Breast epithelium (tissue), 4 donors: ENCODE measurements at places on chromosomes 1 and 21.

GRCh38 chr1:57831624-57832023 is 407.8 kb upstream of the DAB1 start:
- H3K36me3 ChIP-seq: no peaks in the 10 kb centered on the region
- no peak overlapping the region for H3K27ac ChIP-seq
- no peak overlapping the region for H3K4me3 ChIP-seq
- no peaks in the 10 kb centered on the region for H3K4me1 ChIP-seq
- H3K27me3 ChIP-seq: no peaks in the 10 kb centered on the region

DNA sequence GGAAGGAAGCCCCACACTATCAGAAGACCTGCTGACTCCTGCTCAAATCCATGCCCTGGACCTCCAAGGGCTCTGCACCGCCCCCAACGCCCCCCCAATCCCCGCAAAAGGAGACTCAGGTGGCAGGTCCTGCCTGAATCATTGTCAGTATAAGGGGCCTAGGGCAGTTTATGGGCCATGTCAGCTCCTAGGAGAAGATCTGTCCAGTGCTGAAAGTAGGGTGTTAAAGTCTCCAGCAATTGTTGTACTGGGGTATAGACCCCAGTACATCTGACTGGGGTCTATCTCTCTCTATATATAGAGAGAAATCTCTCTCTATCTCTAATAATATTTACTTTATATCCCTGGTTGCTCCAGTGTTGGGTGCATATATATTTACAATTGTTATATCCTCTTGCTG is 12.1 kb upstream of the OLIG2 start:
- H3K27ac ChIP-seq: no peak overlapping the region
- H3K4me3 ChIP-seq: no peak overlapping the region
- H3K27me3 ChIP-seq: no peaks in the 10 kb centered on the region
- H3K36me3 ChIP-seq: no peaks in the 10 kb centered on the region
- DNase-seq: no peak
- no peaks in the 10 kb centered on the region for H3K4me1 ChIP-seq

DNA sequence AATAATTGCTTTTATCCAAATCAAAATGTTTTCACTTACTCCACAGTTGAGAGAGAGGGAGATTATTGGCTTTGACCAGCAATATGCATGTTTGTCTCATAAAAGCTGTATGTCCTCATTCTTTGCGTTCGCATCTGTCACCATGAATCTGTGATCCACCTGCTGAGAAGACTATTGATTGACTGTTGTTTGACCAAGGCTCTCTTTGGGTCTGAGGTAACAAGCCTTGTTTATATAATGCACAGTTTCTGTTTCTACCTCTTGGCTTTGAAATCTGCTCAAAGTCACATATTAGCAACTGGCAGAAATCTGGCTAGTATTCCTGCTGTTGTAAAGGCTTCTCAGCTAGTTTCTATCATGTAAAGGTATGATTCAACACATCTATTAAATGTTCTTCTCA is 157.0 kb downstream of the LYPLAL1 start:
- H3K27ac ChIP-seq: no peak overlapping the region
- no peak for DNase-seq
- H3K36me3 ChIP-seq: no peaks in the 10 kb centered on the region
- no peaks in the 10 kb centered on the region for H3K4me1 ChIP-seq
- no peaks in the 10 kb centered on the region for H3K27me3 ChIP-seq
- H3K4me3 ChIP-seq: no peak overlapping the region

DNA sequence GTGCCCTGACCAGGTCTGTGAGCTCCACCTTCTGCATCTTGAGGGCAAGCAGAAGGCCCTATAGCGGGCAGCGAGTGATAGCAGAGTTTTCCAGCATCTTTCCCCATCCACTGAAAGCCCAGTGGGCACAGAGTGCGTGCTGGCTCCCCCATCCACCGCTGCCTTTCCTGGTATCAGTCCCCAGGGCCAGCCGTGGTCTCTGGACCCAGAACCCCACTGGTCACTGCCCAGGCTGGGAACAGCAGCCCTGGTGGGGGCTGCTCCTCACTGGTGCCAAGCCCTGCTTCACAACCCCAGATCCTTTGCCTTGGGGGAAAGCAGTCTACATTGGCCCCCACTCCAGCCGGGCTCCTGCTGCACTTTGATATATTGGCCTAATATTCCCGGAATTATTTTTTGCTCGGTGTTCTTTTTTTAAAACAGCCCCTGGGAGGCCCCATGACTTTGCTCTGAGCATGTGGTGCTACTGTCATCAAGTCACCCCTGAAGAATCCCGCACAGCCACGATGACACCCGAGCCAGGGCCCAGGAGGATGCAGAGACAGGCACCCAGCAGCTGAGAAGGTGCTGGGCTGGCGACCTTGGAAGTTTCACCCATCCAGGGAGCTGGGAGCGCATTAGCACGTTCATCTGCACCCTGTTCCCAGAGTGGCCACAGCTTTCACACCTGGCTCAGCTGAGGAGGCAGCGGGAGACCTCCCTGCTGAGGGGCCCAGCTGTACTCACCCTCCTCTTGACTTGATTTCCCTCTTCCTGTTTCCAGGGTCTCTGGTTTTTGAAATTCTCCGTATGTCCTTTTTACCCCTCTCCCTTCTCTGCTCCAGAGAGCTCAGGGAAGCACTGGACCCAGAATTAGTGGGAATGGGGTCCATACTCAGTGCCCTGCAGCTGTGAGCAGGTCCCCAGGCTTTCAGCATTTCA is 56.9 kb downstream of the KLHDC7A start:
- no peak for DNase-seq
- no peaks in the 10 kb centered on the region for H3K36me3 ChIP-seq
- H3K27ac ChIP-seq: no peak overlapping the region
- no peak overlapping the region for H3K4me3 ChIP-seq
- no peaks in the 10 kb centered on the region for H3K4me1 ChIP-seq

GRCh38 chr1:223620297-223620897 is 45.1 kb downstream of the CAPN8 start:
- no peak for DNase-seq
- H3K27me3 ChIP-seq: no peaks in the 10 kb centered on the region
- H3K4me3 ChIP-seq: no peak overlapping the region
- no peak overlapping the region for H3K27ac ChIP-seq

DNA sequence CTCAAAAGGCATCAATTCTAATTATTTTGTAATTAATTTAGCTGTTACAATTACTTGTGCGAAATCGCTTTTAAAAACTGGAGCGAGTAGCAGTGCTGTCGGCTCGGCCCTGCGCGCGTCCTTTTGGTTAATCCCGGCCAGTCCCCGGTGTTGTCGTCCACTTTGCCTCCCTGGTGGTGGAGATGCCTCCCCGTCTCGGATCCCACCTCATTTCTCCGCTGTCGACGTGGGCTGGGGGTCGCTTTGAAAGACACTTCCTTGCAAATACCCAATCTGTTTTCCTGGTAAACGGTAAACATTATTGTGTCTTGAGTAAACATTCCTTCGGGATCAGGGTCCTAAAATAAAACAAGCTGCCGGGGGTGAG is 3.7 kb downstream of the FOXD3 start:
- no peak overlapping the region for H3K27ac ChIP-seq
- H3K27me3 ChIP-seq: peaks cover 99% of the 10 kb centered on the region
- DNase-seq: no peak
- H3K4me1 ChIP-seq: no peaks in the 10 kb centered on the region
- H3K4me3 ChIP-seq: no peak overlapping the region
- H3K36me3 ChIP-seq: no peaks in the 10 kb centered on the region

GRCh38 chr1:161787355-161787754 is 21.2 kb downstream of the ATF6 start:
- H3K27me3 ChIP-seq: no peaks in the 10 kb centered on the region
- H3K4me3 ChIP-seq: no peak overlapping the region
- no peak for DNase-seq
- H3K4me1 ChIP-seq: no peaks in the 10 kb centered on the region
- no peaks in the 10 kb centered on the region for H3K36me3 ChIP-seq
